ENCODE measurements at places on chromosomes 7 and 10.

DNA sequence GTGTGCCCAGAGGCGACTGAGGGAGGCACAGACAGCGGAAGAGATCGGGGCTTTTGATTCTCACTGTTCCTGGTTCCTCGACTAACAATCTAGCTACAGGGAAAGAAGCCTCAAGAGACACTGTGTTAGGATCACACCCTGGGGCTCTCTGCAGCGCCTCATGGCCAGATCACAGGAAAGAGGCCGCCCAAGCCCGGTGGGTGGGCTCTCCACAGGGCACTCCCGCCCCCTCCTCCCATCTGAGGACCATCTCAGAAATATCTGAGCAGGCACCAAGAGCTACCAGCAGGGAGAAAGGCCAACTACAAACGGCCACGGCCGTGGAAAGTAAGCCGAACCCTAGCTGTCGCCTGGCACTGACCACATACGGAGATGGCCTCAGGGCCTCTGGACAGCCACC is 224.2 kb downstream of the MLLT10 start:
- no peak for DNase-seq

DNA sequence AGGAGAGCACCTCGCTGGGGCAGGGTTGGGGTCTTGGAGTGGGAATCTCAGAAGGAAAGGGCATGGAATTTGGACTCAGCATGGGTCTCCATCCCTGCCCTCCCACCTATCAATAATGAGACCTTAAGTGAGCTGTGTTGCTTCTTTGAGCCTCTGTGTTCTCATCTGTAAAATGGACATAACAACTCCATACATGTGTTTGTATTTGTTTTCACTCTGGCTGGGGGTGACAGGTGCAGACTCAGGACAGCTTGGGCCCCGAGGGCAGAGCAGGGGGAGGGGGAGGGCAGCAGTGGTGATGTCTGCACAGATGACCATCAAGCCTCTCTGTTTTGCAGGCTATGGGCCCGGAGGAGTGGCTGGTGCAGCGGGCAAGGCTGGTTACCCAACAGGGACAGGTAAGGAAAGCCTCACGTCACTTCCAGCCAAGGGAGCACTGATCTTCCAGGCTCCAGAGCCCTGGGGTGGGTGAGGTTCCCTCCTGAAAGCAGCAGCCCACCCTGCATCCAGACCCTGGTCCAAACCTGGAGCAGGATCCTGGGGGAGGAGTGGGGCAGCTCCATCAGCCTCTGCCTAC is 19.9 kb downstream of the ELN start:
- no peak for DNase-seq

DNA sequence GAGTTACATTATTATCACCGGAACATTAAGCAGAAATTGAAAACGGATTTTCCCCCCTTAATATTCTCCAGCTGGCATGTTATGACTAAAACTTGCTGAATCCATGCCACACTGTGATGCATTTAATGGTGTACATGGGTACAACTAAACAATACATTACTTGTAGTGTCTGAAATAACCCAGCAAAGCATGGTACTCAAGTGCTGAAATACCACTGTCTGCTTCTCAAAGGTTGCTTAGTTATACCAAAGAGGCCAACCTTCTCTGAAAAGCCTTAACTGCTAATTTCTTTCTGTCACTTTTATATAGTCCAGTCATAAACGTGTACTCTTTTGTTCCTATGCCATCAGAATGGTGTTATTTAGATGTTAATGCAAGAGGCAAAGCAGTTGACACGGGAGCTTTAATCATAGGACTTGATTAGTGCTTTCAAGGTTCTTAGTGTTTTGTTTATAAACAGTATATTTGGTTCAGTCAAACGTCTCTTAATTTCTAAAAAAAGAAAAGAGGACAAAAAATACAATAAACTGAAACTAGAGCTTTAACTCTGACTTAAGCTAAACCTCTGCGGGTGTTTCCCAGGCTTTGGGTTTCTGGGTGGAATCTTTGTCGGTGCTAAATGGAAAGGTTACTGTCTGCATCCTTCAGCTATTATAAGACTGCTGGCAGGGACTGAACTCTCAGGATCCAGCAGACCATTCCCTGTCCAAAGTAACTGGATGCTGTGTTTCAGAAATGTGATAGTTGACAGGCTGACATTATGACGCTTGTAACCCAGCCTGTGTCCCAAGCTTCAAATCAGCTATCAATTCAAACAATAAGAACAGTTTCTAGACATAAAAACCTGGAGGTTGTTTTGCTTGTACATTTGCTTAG is 202.6 kb downstream of the PPP1R3A start:
- no peak for DNase-seq

DNA sequence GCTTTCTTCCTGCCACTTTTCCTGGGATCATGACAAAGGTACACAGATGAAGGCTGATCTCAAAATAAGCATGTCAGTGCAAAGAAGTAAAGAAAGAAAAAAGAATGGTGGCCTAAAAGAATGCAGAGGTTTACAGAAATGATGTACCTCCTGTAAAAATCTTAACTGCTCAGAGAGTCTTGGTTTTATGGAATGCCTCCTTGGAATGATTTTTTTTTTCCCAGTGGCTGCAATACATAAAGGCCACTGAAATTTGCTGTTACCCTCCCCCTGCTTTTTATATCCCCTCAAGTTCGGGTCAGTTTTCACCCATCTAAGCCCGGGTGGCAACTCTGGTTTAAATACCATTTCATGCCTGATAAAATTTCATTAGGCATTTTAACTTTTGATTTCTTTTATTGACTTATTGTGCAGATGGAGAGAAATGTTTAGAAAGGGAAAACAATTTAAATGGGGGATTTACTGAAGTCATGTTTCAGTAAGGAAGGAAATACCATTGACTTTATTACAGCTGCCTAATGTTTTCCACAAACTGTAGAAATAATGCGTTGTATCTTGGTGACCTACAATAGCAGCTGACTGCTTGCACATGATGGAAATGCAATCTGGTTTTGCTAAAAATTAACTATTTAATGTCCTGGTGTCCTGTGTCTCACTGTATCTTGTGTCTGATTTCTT is 102.5 kb downstream of the SAMD9 start:
- DNase-seq, result no peak

DNA sequence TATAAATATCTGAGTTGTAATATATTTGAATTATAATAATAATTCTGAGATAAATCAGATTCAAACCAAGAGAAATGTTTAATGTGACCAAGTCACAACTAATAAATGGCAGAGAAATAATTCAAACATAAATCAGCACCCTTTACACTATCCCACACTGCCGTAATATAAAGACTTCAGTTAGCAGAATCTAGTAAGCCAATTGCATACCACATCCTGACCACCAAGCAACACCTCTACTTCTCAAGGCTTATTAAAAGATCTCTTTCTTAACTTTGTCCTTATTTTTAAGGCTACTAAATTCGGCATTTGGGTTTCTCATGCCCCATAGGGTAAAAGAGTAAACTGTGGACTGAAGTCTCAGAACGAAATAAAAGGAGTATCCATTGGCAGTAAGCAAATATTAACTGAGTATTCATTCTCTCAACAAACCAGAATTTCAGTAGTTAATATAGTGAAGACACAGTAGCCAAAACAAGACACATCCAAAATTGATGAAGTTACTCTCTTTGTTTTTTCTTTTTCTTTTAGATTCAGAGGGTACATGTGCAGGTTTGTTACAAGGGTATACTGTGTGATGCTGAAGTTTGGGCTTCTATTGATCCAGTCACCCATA is 14.8 kb downstream of the ACBD5 start:
- no peak for DNase-seq

- no peak for DNase-seq
These were observed 465.0 kb downstream of the SUGCT start for GRCh38 chr7:40599836-40600235.

DNA sequence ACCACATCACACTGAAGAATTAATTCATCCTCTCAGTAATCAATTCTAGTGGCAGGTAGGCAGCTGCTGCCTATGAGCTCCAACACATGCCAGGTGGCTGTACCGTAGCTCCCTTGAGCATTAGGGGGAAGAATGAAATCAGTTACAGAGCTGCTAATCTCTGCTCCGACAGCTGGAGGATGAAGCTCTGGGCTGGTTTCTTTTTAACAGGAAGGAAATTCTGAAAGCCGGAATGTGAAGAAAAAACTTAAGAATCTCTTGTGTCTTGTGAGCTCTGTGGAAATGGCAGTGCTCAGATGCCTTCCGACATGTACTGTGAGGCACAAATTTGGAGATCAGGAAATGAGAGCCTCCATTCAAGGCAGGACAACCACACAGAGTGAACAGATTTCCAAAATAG is 2.8 kb upstream of the AHCYL2 start:
- no peak for DNase-seq

- no peak for DNase-seq
These were observed 311.3 kb upstream of the AOAH start for GRCh38 chr7:37035631-37036030.

DNA sequence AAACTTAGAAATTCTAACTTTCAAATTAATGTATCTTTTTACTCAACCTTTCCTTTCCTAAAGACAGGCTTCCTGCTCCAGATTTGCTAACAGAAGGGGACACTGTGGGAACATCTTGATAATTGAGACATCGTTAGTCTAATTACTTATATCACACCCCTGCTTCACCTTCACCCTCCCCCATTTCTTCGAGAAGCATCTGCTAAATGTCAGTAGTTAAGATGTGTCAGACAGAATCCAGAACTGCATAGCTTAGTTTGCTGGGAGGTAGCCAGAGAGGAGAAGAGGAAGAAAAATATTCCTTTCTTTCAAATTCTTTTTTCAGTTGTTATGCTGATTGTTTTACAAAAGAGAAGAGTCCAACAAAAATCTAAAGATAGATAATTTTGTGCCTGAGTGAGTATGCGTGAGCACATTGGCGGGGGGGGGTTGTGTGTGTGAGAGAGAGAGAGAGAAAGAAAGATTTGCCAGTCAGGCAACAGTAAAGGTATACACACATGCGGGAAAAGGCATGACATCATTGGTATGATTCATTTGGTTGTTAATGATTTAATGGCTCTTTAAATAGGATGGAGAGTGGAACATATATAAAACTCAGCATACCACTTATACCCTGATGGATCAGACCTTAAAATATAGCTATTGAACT is 192.4 kb downstream of the PTN start:
- DNase-seq, result no peak

- no peak for DNase-seq
These were observed 21.0 kb upstream of the CH25H start for GRCh38 chr10:89228146-89228545.

DNA sequence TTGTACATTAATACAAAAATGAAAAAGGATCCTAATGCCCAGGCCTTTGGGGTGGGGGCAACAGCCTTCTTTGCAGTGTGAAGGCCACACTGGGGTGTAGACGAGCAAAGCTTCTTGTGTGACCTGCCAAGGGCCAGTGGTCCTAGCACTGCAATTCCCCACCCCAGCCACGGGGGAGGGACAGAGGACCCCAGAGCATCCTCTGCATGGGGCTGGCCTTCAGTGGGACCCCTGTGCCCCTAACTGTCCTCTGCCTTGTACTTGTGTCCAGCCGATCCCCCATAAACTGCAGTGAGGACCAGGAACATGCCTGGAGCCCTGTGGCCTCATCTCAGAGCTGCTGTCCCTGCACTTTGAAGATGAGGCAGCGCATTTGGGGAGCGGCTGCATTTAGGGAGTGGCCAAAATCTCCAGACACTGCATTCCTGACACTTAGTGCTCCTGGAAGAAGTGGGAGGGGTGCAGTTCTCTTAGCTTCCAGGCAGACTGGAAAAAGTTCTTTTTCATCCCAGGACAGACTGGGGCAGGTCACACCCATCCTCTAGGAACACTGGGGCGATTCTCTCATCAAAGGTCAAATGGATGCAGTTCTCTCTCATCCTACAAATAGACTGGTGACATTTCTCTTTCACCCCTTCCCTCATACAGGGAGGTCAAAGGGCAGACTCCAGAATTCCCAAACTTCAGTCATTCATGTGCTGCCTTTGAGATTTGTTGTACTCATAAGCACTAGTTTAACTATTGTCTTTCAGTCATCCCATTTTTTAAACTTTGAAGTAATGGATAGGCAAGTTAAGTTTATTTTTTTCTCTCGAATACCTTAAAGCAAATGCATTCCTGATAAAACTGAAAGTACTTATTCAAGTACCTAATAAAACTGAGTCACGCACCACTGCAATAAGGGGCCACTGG is 922 bp upstream of the MYO1G start:
- DNase-seq, result no peak
